ENCODE measurements at places on chromosomes 1 and 21.

GRCh38 chr1:162471290-162471853 lies 26.2 kb upstream of the UHMK1 start:
- DNase-seq: no peak

GRCh38 chr1:172766462-172766861 lies 107.6 kb downstream of the FASLG start:
- DNase-seq: no peak

GRCh38 chr1:225977937-225978748 lies 21.0 kb downstream of the SDE2 start:
- no peak for DNase-seq

DNA sequence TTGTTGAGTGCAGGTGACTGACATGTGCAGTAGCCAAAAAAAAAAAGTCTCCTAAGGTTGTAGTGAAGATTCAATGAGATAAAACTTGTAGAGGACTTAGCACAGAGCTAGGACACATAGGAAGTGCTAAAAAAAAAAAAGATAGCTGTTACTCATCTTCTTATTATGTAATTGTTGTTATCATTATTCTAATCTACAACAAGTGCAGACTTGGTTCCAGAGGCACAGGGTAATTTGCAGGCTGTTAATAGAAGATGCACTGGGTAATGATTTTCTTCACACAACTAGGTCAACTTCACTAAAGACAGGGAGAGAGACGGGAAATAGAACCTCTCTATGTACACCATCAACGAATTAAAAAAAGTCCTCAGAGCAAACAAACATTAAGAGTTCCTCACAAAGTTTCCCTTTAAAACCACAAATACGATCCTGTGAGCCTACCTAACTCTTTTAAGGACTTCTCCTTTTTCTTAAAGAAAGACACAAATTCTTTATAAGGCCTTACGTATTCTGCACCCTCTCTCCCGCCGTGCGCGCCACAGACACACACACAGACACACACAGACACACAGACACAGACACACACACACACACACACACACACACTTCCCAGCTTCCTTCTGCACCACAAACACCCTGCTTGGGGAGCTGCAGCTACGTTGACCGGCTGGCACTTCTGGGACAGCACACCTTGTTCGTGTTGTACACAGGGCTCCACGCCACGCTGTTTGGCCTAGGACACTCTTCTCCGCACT lies 49.8 kb upstream of the GADD45A start:
- DNase-seq: no peak

DNA sequence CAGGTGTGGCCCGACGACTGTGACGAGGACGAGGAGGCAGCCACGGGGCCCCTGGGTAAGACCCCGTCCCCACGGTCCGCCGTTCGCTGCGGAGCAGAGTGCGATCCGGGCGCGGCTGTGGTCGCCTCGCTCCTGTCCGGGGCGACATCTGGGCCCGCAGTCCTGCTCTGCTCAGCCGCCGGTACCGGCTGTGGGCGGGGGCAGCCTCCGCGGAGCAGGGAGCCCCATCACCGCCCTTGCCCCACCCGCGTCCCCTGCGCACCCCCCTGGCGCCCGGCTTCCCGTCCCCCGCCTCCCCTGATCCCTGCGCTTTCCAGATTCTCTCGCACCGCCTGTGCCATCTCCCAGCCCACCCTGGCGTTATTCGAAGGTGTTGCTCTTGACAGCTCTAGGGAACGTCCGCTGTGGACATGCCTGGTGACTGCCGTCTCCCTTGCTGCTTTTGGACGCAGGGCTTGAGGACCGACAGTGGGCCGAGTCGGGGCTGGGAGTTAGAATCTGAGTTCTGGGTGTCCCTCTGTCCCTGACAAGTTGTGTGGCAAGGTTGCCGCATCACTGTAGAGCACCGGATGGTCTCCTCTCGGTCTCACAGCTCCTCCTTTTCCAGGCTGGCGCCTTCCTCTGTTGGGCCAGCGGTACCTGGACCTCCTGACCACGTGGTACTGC lies 596 bp downstream of the TOR3A start:
- peak; percentile 12 for DNase-seq

- DNase-seq: no peak
These were observed 450 bp downstream of the SDE2 start for GRCh38 chr1:225998560-225999226.

GRCh38 chr1:78322928-78323680 lies 167.7 kb upstream of the PTGFR start:
- no peak for DNase-seq

GRCh38 chr1:97599447-97599846 lies 321.4 kb downstream of the DPYD start:
- no peak for DNase-seq
